ENCODE measurements at places on chromosomes 7 and 10.

GRCh38 chr10:132399117-132400035 is 2.4 kb downstream of the PWWP2B start:
- DNase-seq, result no peak

DNA sequence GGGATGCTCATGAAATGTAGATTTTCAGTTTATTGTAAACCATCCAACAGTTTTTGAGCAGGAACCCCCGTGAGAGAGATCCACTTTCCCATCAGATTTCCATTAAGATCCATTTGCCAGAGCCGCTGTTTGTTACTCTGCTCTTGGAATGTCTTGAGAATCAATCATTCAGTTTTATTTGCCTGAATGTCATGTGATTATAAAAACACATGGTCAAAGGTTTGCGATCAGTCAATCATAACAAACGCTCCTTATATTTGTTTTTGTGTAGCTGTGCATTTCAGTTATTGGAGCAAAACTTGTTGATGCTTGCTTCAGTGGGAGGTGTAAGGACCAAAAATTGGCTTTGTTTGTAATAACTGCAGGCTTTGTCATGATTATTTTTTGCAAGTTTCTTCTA is 155.8 kb upstream of the RHOBTB1 start:
- DNase-seq, result no peak

DNA sequence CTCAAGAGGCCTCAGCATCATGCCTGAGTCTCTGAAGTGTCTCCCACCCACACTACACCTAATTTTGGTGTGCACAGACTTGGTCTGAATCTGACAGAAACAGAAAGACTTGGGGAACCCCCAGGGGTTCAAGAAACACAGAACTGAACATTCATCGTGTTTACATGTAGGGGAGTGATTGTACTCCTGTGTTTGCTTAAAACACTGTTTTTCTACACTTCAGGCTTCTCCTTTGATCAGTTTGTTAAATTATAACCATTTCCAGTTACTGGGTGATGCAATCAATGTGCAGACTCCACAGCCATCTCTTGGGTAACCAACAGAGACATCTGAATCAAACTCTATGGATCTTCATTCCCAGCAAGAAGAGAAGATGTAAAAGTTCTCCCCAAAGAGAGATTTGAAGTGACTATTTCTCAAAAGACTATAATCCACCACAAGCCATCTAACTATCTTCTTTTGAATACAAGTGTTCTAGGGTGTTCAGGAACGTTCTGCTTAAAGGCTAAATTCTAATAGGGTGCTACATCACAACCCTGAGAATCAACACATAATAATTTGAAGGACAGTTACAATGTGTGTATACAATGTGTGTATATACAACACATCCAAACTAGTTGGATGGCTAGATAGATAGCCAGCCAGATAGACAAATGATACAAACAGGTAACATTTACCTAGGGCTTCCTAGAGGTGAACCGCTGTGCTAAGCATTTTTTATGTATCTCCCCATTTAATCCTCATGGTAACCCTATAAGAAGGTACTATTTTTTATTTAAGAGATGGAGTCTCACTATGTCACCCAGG is 34.2 kb downstream of the DNAJC12 start:
- DNase-seq, result no peak

GRCh38 chr10:71735709-71736569 is 16.4 kb upstream of the C10orf105 start:
- no peak for DNase-seq

GRCh38 chr7:158495786-158496185 is 91.8 kb downstream of the PTPRN2 start:
- peak; percentile 40 for DNase-seq

DNA sequence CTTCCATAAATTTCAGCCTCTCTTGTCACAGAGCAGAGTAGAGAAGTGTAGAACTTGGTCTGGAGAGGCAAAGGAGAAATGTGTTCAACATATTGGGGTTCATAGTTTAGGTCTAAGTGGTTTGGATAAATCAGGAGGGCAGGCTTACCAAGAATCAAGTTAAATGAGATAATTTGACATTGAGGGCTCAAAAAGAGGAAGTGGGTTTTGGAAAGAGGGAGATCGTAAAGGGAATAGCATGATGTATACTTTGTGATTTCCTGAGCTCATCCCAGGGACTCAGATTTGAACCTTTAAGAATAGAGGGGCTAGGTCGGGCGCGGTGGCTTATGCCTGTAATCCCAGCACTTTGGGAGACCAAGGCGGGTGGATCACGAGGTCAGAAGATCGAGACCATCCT is 34.7 kb upstream of the NPY start:
- DNase-seq, result no peak

GRCh38 chr10:2145491-2145890 is 408.2 kb upstream of the ADARB2 start:
- DNase-seq, result no peak

- peak; percentile 83 for DNase-seq
Measured at GRCh38 chr7:47786557-47787248, 161.6 kb downstream of the PKD1L1 start.

DNA sequence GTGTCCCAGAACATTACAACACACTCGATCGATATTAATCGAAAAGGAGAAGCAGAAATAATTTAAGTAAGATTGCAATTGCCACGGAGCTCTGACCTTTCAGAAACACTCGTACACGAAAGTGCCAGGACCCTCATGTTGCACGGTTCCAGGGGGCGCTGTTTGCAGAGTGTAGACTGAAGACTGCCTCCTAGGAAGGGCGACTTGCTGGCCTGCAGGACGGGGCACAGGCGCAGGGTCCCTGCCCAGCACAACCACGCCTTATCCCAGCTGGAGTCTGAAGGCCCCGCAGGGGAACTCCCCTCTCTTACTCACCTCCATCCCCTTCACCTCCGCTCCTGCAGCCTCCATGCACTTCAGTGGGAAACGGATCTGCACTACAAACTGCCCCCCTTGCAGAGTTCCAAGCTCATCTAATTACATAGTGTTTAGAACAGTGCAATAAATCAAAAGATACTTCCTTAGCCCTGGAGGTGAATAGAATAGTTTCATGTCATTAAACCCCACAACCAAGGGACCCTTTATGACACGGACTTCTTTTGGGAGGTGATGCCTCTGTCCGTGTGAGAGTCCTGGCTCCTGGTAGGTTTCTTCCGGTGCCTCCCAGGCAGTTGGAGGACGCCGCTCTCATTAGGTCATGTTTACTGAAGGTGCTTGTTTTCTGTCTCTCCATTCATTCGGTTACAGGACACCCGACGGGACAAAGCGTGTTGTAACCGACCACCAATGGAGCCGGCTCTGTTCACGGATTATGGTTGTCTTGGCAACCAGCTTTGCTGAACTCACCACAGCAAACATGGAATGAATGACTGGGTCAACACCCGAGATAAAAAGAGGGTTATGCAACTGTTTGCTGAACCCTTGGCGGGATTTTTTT is 262.2 kb downstream of the BAMBI start:
- DNase-seq, result no peak
